ENCODE measurements at places on chromosomes 5 and 9. TPM values are rescaled to one million over a fixed set of nuclear protein-coding genes. Genes with fewer than 3 reads are reported as not detected.

DNA sequence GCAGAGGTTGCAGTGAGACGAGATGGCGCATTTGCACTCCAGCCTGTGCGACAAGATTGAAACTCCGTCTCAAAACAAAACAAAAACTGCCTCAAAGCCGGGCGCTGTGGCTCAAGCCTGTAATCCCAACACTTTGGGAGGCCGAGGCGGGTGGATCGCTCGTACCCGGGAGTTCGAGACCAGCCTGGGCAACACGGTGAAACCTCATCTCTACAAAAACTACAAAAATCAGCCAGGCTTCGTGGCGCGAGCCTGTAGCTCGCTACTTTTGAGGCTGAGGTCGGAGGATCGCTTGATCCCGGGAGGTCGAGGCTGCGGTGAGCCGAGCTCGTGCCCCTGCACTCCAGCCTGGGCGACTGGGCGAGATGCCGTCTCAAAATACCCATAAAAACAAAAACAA lies 988 bp downstream of the GFM2 start:
- H3K36me3 ChIP-seq: peaks cover 4% of the 10 kb centered on the region
- H3K4me1 ChIP-seq: peaks cover 45% of the 10 kb centered on the region
- no peak for DNase-seq
- H3K27ac ChIP-seq: no peak overlapping the region

- DNase-seq: no peak
- peaks cover 51% of the 10 kb centered on the region for H3K4me1 ChIP-seq
- no peak within 1 kb of the TSS for H3K27ac ChIP-seq
- H3K27me3 ChIP-seq: peaks cover 69% of the 10 kb centered on the region
- peak within 1 kb of the TSS; percentile 87 for H3K4me3 ChIP-seq
Measured at GRCh38 chr5:135033901-135034235, at the start of gene PITX1. TSS of gene PITX1 (minus strand) at chr5:135034228. CDS start at chr5:135033881, 347 bp downstream.

GRCh38 chr9:92634712-92635605 lies 35.0 kb downstream of the IPPK start:
- H3K36me3 ChIP-seq: peaks cover 89% of the 10 kb centered on the region
- H3K27ac ChIP-seq: no peak overlapping the region
- no peak overlapping the region for H3K4me3 ChIP-seq
- peak; percentile 24 for DNase-seq
- peaks cover 4% of the 10 kb centered on the region for H3K4me1 ChIP-seq

DNA sequence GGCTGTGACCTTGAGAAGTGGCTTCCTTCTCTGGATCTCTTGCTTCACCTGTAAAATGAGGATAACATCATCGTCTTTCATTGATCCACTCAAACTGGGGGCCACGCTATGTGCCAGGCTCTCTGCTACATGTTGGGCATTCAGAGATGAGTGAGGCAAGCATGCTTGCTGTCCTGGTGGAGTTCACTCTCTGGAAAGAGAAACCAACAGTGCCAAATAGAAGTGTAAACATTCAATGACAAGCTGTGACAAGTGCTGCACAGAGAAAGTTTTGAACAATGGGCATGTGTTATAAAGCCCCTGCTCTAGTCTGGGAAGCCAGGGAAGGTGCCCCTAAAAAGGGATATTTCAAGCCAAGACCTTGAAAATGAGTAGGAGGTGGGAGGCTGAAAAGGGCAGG lies 50.9 kb upstream of the AFAP1L1 start:
- no peak for DNase-seq
- no peaks in the 10 kb centered on the region for H3K4me1 ChIP-seq
- no peaks in the 10 kb centered on the region for H3K36me3 ChIP-seq
- H3K4me3 ChIP-seq: no peak overlapping the region
- H3K27me3 ChIP-seq: no peaks in the 10 kb centered on the region

GLE1 gene
- polyA plus RNA-seq: 27.9 TPM

CCDC183 gene
- not detected for polyA plus RNA-seq

OMD gene
- not detected for polyA plus RNA-seq

All from naive thymus-derived CD8-positive, alpha-beta T cell (primary cell).